ENCODE measurements at places on chromosomes 3 and 15. TPM values are rescaled to one million over a fixed set of nuclear protein-coding genes. Genes with fewer than 3 reads are reported as not detected.

- no peak overlapping the region for H3K27ac ChIP-seq
- no peaks in the 10 kb centered on the region for H3K36me3 ChIP-seq
- H3K4me3 ChIP-seq: no peak overlapping the region
- H3K27me3 ChIP-seq: no peaks in the 10 kb centered on the region
- no peak for DNase-seq
Observed at GRCh38 chr3:186609247-186609868, 3.5 kb upstream of the AHSG start.

Gene IL5RA
- not detected for total RNA-seq

DNA sequence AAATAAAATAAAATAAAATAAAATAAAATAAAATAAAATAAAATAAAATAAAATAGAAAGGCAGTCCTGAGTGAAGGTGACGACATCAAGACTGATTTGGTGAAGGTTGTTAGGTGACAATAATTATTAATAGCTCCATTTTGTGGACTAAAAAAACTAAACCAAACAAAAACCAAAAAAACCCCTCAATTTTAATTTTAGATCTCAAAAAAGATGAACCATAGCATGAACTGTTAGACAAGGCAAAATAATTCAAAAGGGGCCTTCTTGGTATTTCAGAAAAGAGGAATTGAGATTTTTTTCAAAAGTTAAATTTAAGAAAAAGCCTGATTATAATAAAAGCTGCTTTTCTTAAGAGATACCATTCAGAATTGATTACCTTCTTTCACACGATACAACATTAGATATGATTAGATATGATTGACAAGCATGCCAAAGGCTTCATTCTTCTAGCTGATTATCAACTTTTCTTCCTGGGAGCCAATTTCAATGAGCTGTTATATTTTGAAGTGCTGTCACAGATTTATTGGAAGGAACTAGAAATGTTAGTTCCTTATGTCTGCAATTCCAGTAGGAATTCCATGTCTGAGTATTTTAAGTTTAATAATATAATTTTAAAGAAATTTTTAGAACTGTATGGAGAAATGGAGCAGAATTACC is 244.7 kb downstream of the MBNL1 start:
- no peaks in the 10 kb centered on the region for H3K4me1 ChIP-seq
- no peaks in the 10 kb centered on the region for H3K27me3 ChIP-seq
- no peak overlapping the region for H3K27ac ChIP-seq
- no peak for DNase-seq
- no peak overlapping the region for H3K4me3 ChIP-seq

GRCh38 chr3:152213203-152213602 is 55.5 kb upstream of the MBNL1 start:
- no peak for DNase-seq
- H3K4me1 ChIP-seq: no peaks in the 10 kb centered on the region
- no peaks in the 10 kb centered on the region for H3K36me3 ChIP-seq
- no peak overlapping the region for H3K4me3 ChIP-seq
- H3K27me3 ChIP-seq: no peaks in the 10 kb centered on the region

DNA sequence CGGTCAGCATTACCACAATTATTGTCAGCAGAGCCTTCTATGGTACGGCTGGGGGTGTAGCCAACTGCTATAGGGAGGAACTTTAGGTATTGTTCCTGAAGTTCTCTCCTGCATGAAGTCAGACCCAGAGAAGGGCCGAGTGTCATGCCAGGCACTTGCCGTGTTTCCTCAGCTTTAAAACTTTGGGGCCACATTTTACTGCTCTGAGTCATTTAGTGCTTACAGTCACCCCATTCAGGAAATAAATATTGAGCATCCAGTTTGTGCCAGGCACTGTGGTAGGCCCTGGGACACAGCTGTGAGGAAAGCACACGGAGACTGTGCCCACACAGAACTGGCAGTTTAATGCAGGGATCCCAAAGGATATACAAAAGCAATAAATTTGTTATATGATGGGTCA is 54.5 kb upstream of the APEH start:
- H3K27me3 ChIP-seq: no peaks in the 10 kb centered on the region
- no peak for DNase-seq
- no peak overlapping the region for H3K27ac ChIP-seq
